ENCODE measurements at places on chromosomes 7 and 10.

- DNase-seq = no peak
These were observed 50.4 kb downstream of the PYROXD2 start for GRCh38 chr10:98364432-98365102.

DNA sequence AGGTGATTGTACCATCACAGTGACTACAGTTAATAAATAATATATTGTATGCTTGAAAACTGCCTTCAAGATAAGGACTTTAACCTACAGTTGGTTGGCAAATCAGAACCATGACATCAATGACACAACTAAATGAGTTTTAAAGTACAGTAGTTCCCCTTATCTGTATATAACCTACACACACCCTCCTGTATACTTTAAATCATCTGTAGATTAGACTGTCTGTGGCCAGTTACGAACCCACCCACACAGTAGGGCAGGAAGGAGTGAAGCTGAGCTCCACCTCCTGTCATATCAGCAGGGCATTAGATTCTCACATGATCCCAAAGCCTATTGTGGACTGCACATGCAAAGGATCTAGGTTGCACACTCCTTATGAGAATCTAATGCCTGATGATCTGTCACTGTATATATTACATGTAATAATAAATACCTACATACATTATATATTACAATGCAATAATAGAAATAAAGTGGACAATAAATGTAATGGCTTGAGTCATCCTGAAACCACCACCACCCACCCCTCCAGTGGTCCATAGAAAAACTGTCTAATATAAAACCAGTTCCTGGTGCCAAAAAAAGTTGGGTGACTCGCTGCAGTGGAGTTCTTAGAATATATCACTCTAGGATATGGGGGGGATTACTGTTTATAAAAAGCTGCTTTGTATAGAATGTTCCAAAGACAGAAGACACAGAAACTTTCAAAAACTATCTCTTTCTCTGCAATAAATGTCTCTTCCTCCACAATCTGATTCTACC is 5.6 kb downstream of the TPK1 start:
- no peak for DNase-seq

DNA sequence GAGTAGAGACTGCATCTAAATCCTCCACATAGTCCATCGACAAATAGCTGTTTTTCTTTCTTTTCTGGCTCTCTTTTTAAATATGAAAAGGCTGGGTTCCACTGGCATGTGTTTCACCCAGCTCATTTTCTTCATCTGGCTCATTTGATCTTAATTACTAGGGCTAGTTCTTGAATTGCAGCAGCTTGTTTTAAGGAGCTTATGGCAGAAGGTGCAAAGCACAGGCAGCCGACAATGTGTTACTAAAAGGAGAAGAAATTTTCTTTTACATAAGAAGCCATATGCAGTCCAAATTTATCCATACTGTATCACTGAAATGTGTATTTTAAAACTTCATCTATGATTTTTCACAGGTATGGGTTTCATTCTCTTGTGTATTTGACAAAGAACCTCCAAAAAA is 205.6 kb upstream of the PTER start:
- DNase-seq = no peak

DNA sequence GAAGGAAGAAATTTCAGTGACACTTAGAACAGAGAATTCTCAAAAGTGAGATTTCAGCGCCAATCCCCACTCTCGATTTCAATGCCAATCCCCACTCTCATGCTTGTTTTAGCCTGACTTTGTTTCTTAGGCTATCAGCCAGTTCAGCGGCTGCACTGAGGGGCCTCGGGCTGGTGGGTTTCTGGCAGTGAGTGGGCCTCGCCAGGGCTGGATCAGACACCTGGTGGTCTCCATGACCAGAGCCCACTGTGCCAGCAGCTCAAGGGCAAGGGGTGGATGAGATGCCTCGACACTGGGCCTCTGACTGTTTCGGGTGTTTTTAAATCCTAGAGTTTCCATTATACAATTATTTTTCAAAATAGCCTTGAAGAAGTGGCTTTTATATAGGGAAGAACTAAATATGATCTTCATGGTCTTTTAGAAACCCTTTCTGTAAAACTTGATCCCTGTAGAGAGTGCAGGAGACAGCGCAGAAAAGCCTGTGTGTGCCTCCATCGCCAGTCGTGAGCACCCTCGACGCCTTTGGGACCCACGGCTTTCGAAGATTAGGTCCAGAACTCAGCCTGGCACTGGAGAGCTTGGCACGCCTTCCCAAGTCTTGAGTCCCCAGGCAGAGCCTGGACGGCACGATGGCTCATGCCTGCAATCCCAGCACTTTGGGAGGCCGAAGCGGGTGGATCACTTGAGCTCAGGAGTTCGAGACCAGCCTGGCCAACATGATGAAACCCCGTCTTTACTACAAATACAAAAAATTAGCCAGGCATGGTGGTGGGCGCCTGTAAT is 76.2 kb downstream of the INPP5A start:
- DNase-seq = no peak

GRCh38 chr7:39971924-39972323 is 21.9 kb downstream of the CDK13 start:
- DNase-seq = no peak

GRCh38 chr7:26332698-26333097 is 41.0 kb downstream of the SNX10 start:
- no peak for DNase-seq

- no peak for DNase-seq
These were observed 51.2 kb downstream of the INSYN2A start for GRCh38 chr10:127145173-127145572.

DNA sequence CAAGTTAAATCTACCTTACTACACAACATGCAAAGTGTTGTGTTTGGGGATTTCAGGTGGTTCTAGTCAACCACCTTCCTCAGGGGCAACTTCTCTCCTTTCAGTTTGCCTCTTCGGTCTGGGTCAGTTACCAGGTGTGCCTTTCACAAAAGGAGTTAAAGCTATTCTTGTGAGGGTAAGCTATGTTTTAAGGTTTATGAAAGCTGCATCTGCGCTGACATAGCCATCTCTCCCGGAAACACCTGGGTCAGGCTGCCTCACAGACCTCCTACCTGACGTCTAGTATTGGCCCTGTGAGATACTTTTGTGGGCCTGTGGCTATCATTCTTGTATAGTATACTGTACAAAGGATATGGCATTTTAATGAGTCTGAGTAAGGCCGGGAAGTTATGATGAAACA is 67.7 kb upstream of the ITGA8 start:
- DNase-seq = no peak

- no peak for DNase-seq
These were observed 171.3 kb upstream of the PRKCQ start for GRCh38 chr10:6751363-6751762.

DNA sequence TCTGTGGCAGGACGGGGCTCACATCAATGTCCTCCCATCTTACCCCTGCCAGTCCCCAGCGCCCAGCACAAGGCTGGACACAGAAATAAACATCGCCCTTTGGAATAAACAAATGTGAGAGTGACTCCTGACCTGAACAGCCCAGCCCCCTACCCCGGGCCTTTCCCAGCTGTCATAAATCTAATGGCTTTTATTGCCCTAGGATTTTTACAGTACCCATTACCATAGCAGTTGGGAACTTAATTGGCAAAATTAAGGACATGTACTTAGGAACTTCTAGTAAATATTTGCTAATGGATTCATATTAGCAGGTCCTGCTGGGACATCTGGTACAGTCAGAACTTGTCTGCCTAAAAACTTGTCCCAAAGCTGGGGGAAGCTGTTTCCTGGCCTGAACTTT is 76.6 kb downstream of the GLRX3 start:
- DNase-seq = no peak

DNA sequence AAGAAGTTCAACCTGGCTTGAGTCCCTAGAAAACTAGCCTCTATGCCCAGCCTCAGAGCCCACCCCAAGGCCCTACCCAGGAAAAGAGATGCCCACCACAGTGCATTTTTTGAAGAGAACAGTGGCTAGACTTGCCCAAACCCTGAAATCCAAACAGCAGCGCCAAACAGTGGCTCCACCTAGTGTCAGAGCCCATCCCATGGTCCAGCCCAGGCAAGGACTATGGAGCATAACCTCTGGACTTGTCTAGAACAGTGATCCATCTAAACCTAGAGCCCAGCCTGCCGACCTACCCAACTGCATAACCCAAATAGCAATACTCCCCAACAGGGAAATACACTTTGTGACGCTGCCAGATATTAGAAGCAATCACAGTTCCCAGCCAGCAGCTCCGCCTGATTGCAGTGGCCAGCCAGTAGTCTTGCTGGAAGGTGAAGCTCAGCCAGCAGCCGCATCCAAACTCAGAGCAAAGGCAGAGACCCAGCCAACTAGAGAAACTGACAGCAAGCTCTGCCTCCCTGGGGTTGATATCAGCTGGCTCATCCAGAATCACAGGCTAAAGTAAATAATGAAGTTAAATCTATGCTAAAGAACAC is 44.5 kb downstream of the HBP1 start:
- no peak for DNase-seq

DNA sequence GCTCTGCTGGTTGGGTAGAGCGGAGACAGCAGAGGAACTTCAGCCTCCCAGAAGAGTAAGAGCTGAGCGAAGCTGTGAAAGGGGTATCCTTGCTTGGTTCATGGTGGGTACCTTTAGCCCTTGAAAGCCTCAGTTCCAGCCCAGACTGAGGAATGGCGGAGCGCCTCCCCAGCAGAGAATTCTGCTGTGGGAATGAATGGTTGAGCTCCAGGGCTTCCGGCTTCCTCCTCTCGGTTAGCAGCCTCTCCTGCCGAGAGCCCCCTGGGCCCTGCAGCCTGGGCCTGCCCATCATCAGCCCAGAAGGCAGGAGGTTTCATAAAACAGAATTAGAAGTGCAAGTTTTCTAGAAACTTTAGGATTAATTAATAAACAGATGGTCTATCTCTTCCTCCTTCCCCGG is 79.9 kb upstream of the ANLN start:
- DNase-seq = no peak

- no peak for DNase-seq
These were observed 912.0 kb downstream of the SORCS1 start for GRCh38 chr10:106252541-106252940.

DNA sequence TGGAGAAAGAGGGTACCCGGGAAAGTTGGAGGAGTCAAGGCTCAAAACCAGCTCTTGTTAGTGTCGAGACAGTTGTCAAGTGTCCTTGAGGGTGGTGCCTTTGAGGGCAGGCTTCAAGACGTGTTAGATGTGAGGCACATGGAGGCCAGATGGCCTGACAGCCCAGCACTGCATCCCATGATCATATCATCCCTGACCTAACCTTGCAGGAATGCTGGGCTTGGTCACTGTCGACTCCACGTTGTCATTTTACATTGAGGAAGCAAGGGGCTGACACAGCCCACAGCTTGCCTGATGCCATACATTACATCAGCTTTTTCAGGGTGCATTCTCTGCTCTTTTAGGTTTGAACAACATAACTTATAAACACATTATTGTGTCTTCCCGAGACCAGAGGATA is 114.1 kb downstream of the ABCA13 start:
- DNase-seq = no peak

DNA sequence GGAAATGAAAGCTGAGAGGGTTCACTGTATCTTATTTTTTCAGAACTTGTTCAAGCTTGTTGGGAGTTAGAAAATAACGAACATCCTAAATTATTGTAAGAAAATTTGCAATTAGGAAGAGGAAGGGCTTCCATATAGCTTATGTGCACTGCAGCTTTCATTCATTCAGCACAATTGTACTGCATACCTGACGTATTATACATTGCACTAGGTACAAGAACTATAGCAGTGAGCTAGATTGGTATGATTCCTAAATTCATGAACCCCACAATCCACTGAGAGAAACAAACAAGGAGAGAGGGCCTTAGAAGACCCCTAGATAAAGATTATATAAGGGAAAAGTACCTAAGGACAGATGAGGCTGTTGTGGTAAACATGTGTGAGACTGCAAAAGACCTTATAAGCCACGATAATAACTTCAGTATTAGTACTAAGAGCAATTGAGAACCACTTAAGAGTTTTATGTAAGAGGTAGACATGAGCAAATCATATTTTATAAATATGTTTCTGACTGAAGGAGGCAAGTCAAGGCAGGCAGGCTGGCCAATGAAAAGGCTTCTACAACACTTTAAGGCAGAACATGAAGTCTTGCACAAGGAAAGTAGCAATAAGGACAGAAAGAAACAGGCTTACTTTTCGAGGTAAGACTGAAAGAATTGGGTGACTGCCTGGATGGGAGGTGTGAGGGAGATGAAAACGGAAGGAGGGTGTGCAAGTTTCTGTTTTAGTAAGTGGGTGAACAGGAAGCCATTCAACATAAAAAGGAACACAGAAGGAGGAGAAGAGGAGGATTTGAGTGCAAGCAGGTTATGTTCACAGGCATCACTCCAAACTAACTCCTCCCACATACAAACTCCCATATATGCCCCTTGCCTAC is 77.9 kb upstream of the LRRN3 start:
- DNase-seq = no peak

GRCh38 chr10:126917975-126918908 is 13.0 kb downstream of the DOCK1 start:
- DNase-seq = no peak

GRCh38 chr7:6306471-6306870 is 34.0 kb upstream of the CYTH3 start:
- no peak for DNase-seq

DNA sequence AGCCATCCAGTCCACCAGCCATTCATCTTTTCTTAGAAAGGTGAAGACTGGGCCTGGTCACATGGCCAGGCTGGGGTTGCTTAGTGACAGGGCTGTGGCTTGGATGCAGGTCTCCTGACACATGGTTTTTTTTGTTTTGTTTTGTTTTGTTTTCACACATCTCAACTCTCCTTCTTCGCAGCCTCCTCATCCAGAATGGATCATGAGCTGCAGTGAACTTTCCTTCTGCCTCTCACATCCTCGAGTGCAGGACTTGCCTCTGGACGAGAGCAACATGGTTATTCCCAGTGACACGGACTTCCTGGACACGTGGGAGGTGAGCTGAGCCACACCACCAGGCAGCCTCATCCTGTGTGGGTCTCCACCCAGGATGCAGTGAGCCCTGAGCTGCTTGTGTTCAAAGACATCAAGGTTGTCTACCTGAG is 9.5 kb downstream of the AKR1E2 start:
- no peak for DNase-seq

DNA sequence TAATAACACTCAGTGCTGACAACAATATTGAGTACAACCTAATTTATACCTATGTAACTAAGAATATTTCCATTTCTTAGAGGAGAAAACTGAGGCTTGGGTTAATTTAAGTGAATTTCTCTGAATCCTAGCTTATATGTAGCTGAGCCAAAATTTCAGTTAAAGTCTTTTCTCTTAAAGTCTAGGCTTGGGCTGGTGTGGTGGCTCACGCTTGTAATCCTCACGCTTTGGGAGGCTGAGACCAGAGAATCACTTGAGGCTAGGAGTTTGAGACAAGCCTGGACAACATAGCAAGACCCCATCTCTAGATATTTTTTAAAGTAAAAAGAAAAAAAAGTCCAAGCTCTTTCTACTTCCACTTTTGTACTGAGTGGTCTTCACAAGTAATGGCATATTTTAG is 92.1 kb downstream of the CUL1 start:
- no peak for DNase-seq

All from NCI-H2081 treated with DMSO at 0.1 percent for 48 hours (cell line).